ENCODE measurements at places on chromosomes 3 and 15.

- DNase-seq: peak; percentile 31
These were observed 830 bp downstream of the MAP2K5 start for GRCh38 chr15:67543348-67543718.

- no peak for DNase-seq
These were observed 26.9 kb upstream of the LRRN1 start for GRCh38 chr3:3772338-3772737.

DNA sequence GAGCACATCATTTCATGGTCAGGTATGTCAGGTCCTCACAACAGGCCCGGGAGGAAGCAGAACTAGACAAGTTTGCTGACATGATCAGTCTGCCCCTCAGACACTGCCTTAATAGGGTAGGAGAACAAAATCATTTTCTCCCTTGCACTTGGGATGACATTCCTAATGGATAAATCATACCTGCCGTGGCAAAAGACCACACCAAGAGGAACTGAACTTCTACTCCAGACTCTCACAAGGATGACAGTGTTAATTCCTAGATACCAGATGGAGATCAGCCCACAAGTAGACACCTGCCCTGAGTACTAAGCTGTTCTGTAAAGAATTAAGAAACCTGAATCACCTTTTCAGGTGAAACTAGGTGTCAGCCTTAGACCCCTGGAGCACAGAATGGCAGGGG lies 19.5 kb downstream of the SIAH2 start:
- no peak for DNase-seq

DNA sequence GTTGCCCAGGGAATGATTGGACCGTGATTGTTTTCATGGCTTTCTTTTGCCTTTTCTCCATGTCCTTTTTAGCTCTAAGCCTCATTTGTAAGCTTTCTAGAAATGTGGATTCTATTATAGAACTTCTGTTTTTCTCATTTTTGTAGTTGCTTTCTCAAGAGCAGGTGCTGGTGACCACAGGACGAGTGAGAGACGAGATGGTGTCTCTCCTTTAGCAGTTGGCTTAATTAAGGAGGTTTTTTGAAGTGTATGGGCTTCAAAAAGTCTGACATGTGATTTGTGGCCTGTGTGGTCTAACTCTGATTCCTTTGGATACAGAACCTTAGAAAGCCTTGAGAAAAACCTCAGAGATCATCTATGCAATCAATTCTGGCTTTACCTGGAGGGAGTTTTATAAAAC lies 292.8 kb downstream of the LPP start:
- DNase-seq: no peak

DNA sequence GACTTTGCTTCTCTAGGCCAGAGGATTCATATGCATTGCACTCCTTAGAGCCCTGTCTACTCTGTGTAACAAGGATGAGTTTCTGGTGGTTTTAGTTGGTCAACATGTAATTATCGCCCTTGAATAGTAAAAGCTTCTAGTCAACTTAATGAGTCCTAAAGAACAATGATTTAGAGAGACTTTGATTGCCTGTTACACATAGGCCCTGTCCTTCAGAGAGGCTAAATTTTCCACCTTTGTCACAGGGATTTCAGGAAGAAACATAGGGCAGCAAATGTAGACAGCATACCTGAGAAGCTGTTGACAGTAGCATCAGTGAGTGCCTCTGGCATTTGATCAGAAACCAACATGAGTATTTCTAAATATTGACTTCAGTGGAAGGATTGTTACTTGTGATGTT lies 7.1 kb downstream of the BTLA start:
- no peak for DNase-seq

DNA sequence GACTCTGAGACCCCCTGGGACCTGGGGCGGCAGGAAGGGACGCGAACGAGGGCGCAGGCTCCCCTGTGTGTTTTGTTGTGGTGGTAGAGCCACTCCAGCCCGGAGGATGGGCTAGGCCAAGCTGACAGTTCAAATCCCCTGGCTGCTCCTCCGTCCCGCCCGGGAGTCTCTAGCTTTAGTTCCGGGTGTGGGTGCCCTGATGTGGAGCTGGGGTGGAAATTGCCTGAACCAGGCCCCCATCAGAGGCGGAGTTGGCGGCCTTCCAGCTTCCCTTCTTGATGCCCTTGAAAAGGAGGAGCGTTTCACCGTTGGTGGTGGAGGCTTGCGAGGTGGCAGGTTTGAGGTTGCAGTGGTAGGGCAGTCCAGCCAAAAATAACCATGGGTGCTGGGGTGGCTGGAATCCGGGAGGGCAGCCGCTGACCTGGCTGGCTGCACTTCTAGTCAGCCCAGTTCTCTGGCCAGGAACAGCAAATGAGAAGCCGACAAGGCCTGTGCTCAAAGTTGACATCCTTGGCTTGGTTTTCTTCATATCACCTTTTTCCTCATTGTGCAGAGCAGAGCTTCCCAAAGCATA lies 817 bp downstream of the CLK3 start:
- peak; percentile 86 for DNase-seq

DNA sequence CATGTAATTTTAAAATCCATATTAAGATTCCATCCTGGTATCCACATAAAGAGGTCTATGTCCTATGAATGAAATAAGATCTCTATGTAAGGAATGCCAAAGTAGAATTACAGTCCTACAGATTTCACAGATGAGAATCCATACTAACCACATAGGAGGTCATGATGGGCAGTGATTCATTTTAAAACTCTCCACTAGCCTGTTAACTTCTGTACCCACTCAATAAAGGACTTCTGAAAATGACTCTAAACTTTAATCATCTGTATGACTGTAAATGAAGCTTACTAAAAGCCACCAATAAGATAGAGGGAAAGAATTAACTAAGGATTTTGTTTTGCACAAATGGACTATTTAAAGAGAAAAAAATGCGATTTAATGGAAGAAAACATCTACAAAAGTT lies 28.7 kb downstream of the MORC1 start:
- DNase-seq: no peak

Measured in body of pancreas (tissue), 4 donors.